ENCODE measurements at places on chromosomes 3 and 15.

DNA sequence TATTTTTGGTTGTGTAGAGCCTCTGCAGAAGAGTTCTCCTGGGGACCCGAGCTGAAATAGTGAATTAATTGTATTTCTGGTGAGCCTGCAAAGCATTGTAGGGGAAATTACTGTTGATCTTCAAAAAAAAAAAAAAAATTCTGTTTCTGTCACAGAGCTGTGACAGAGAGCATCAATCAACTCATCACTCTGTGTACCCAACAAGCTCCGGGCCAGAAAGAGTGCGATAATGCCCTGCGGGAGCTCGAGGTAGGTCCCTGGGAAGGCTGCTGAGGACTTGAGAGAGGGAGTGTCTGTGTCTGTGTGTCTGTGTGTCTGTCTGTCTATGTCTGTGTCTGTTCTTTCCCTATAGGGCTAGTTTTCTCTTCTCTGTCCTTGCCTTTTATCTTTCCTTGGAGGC lies 294.4 kb upstream of the TPM1 start:
- DNase-seq: no peak

GRCh38 chr3:10975695-10976234 lies 16.8 kb upstream of the SLC6A1 start:
- no peak for DNase-seq

GRCh38 chr3:128078322-128078721 lies 26.1 kb downstream of the SEC61A1 start:
- peak; percentile 76 for DNase-seq

DNA sequence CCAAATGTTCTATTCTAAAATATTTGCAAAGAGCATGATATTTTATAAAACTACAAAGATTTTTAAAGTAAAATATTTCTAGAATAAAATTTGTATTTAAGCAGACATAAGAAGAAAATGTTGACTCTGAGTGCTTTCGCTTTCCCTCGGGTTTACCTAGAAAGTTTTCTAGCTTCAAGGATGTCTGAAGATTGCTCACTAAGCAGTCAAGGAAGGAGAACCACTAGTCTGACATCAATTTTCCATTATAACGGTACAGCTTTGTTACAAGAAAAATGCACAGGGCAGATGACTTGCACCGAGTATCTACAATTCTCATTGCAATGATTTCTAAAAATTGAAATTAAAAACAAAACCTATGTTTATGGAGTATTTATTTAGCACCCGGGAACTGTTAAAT lies 14.2 kb downstream of the GPR15 start:
- DNase-seq: no peak

GRCh38 chr3:127970966-127971592 lies 56.0 kb downstream of the KBTBD12 start:
- peak; percentile 45 for DNase-seq

- no peak for DNase-seq
Measured at GRCh38 chr3:30658328-30659052, 52.1 kb downstream of the TGFBR2 start.

DNA sequence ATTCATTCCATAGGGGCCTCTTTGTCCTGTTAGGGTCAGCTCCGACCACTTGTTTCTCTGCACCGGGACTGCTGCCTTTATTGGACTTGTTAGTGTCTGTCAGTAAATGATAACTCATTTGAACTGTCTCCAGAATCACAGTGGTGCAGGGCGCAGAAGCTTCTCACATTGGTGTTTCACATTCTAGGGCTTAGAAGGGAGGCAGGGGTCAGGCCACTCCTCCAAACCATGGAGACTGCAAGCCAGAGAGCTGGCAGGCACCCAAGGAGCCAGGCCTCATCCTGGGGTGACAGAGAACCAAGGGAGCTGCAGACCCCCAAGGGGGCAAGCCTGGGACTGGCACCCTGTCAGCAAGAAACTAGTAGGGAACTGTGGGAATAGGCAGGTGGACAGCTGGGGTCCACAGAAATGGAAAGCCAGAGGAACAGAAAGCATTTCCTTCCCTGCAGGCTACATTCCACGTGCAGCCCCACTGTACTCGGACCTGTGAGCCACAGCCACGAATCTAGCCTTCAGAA lies 49.1 kb downstream of the CCNL1 start:
- DNase-seq: no peak

- DNase-seq: peak; percentile 95
Measured at GRCh38 chr15:35545824-35546510, at the start of gene DPH6. TSS of gene DPH6 (minus strand) at chr15:35546165. CDS start at chr15:35546141, 24 bp downstream.

- DNase-seq: no peak
Measured at GRCh38 chr3:126147932-126148683, 32.3 kb downstream of the ALDH1L1 start.

DNA sequence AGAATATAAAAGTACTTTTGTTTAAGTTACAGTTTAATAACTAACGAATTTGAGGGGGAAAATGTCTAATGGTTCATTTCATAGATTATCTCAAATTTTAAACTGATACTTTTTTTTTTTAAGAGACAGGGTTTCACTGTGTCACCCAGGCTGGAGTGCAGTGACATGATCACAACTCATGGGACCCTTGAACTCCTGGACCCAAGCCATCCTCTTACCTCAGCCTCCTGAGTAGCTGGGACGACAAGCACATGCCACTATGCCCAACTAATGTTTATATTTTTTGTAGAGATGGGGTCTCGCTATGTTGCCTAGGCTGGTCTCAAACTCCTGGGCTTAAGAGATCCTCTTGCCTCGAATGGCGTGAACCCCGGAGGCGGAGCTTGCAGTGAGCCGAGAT lies 16.5 kb downstream of the LRRC58 start:
- DNase-seq: no peak

GRCh38 chr15:59839906-59840305 lies 150.8 kb upstream of the BNIP2 start:
- no peak for DNase-seq

DNA sequence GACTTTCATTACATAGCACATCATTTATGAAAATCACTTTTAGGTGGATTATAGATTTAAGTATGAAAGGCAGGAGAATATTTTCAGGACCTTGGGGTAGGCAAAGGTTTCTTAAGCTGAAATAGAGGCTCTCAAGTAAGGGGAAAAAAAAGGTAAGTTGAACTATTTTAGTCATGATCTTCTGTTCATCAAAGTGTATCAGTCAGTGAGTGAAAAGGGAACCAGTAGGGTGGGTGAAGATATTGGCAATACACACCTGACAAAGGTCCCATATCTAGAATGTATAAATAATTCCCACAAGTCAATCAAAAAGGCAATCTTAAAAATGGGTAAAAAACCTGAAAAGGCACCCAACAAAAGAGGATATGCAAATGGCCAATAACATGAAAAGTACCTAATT lies 218.6 kb downstream of the KLF13 start:
- no peak for DNase-seq

GRCh38 chr3:75188962-75189361 lies 475.2 kb upstream of the FRG2C start:
- DNase-seq: no peak

DNA sequence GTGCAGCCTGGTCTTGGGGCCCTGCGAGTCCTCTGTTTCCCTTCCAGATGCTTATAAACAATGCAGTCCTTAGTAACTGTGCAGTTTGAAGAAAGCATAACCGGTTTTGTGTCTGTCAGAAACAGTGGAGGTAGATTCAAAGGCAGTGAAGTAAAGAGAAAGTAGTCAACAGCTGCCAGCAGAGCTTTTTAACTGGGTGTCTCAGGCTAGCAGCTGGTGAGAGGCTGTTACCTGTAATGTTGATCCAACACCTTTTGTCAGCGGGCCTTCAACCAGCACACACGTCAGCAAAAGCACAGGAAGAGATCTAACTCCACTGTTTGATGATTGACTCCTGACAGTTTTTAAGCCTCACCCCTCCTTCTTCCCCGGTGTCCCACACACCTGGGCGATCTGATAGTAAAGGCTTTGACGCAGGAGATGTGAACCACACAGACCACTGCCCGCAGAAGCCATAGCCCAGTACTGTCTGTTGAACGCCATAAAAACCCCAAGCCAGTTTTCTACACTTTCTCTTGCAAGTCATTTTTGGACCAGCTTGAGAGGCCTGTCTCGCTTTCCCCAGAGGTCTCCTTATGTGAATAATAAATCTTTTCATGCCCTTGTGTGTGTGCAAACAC lies 178.0 kb downstream of the FMN1 start:
- DNase-seq: peak; percentile 20

GRCh38 chr3:179036226-179036625 lies 35.4 kb downstream of the ZMAT3 start:
- no peak for DNase-seq

GRCh38 chr3:152026033-152026556 lies 152.7 kb downstream of the SUCNR1 start:
- DNase-seq: no peak

DNA sequence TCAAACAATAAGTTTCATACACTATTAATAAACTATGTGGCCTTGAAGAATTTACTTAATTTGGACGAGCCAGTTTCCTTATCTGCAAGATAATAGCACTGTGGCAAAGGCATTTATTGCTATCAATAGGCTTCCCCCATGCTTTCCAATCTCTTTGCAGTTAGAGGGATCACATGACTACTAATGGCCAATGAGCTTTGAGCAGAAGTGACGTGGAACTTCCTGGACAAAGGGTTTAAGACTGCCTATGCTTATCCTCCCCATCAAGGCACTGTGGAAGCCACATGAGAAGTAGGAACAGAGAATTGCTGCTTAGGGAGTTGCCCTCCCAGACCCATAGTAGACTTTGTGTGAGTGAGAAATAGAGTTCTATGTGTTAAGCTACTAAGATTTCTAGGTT lies 16.7 kb upstream of the ZMAT3 start:
- DNase-seq: no peak

GRCh38 chr3:155325263-155325835 lies 31.9 kb upstream of the STRIT1 start:
- no peak for DNase-seq

DNA sequence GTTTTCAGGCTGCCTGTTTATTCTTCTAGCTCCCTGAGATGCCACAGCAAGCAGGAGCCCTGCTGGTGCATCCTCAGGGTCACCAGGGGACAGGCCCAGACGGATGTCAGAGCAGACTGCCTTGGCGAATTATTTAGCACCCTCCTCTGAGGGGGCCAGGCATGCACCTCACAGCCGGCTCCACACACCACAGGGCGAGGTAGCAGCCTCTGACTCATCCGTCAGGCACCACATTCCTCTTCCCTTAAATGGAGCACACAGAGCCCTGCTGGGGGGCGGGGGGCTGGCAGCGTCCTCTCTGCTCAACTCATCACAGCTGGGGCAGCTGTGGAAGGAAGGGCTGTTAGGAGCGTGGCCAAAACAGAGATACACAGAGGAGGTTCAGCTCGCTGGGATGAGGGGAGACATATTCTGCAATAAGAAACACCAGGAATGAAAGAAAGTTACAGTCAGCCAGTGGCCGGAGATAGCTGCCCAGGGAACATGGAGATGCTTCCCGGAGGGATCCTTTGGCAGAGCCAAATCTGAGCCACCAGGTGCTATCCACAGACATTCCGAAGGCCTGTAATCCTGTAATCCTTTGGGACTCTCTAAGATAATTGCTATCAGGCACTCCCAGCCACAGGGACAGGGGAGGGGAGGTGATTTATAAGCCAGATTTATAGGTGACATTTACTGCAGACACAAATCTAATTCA lies 13.9 kb upstream of the PRICKLE2 start:
- no peak for DNase-seq

DNA sequence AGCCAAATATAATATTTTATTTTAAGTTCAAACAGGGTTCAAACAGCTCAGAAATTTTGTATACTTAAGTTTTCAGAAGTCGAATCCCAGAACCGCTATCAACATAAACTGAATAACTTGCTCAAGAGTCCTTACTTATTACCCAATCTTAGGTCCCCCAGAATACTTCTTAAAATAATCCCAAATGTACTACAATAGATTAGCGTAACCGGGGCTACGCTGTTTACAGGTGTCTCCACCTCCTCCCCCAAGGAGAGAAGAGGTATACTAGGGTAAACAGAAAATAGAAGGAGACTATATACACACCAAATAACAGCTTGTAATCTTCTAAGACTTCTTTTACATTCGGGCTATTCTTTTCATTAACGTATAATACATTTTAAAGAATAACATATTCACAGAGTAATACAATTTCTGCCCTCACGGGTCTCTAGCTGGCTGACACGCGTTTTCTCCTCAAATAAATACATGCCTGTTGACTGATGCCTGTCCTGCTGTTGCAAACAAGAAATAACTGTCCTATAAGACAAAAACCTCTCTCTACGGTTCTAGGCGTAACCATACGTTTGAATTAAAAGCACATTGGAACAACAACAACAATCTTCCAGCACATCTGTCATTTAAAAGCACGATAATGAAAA lies 1.3 kb downstream of the DENND4A start:
- no peak for DNase-seq

DNA sequence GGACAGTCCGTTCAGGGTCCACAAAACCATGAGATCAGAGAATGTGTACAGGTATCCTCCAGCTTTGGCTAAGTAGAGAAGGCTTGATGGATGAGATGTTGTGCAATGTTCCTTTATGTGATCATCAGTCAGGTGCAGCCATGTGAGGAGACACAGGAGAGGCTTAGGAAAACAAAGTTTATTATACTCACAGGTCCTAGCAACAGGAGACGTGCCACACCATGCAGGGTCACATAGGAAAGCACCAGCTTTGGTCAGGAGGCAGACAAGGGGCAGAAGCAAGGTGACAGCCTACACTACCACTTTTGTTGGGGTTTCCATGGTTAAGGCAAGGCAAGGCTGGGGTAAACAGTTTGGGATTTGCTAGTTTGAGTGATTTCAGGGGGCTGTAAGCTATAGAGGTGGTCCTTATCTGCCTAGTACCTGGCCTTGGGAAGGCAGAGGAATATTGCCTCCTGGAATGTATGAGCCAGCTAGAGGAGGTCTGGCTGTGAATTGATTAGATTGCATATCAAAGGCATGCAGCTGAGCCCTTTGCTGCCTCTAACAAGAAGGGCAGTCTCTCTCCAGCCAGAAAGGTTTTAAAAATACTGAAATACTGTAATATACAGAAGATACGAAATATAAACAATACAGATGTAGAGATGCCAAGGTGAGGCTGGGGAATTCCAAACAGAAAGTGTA lies 248.6 kb downstream of the RYR3 start:
- DNase-seq: no peak

DNA sequence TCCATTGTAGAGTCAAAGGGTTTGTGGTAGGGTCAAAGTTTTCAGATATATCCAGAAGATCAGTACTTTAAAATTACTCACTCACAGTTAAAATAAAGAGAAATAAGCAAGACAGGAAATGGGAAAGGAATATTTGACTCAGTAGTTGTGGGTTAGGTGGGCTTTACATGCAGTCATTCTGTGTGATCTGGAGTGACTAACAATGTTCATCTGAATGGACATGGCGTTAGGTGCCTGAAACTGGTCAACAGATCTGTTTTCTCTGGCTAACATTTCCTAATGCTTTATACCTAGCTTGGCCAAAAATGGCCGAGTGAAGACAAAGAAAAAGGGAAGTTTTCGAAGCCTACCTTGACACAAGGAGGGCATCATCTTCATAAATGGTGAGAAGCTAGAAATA lies 133.4 kb upstream of the SATB1 start:
- DNase-seq: no peak

GRCh38 chr15:76160426-76161152 lies 100.8 kb downstream of the TMEM266 start:
- DNase-seq: no peak

GRCh38 chr3:130826516-130827182 lies 67.2 kb upstream of the ATP2C1 start:
- DNase-seq: no peak

- DNase-seq: no peak
Measured at GRCh38 chr3:37491343-37491742, 317.0 kb upstream of the LRRFIP2 start.
